Endothelial cell of umbilical vein (primary cell): ENCODE measurements at places on chromosomes 3 and 15.

GRCh38 chr15:100330221-100330620 is 11.6 kb downstream of the ADAMTS17 start:
- no peak for DNase-seq

GRCh38 chr3:118628704-118629341 is 405.8 kb downstream of the IGSF11 start:
- peak; percentile 51 for DNase-seq

DNA sequence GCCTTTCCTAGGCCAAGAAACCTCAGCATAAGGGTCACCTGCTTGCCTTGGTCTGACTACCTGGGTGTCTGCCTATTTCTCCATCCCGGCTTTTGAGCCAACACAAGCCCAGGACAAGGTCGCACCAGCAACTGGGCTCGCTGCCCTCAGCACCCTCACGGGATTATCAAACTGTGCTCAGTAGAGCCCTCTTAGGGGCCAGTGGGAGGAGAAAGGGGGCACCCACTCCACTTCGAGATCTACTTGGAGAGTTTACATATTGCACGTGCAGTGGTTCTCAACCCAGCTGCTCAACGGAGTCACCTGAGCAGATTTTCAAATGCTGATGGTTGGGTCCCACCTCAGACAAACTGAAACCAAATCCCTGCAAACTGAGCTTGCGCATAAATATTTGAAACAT is 31.1 kb downstream of the TSPAN3 start:
- DNase-seq, result no peak

DNA sequence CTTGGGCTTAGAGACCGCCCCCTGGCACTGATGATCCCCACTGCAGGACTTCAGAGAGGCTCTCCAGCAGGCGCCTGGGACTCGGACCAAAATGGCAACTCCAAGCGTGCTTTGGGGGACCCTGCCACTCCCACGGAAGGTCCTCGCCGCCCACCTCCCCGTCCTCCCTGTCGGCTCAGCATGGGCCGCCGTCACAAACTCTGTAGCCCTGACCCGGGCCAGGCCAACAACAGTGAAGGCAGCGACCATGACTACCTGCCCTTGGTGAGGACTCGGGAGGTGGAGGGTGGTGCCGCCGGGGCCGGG is 7.7 kb downstream of the ALG3 start:
- no peak for DNase-seq

- DNase-seq, result no peak
Measured at GRCh38 chr3:155646669-155647068, 98.2 kb downstream of the PLCH1 start.

- peak; percentile 60 for DNase-seq
Measured at GRCh38 chr3:108406661-108407206, 103.7 kb downstream of the MYH15 start.

- peak; percentile 10 for DNase-seq
Measured at GRCh38 chr3:154275965-154276364, 48.3 kb downstream of the DHX36 start.

DNA sequence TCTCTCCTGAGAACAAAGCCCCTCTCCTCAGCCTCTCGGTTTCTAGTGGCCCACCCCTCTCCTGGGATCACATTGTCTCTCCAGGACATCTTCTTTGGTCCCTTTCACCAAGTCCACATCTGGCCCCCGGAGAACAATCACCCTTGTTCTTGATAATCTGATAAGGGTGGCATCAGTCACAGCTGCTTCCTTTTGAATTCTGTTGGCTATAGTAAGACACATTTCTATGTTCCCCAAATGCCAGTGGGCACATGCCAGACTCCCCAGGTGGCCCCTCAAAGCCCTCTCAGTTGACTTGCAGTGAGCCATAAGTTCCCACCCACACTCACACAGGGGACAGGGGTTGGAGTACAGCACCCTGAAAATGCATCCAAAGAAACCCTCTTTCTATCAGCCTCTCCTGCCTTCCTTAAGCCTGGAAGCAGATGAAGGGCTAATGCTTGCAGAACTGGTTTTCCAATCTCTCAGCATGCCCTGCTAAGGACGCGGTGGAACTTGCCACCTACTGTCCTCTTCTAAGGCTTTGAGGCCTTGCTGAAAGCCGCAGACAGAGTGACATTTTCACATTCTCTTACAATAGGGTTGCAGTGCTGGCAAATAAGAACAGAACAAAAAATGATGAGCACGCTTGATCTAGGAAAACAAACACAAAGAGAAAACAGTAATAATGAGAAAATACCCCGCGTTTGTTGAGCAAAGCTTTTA is 101.3 kb upstream of the SLCO3A1 start:
- DNase-seq, result no peak

DNA sequence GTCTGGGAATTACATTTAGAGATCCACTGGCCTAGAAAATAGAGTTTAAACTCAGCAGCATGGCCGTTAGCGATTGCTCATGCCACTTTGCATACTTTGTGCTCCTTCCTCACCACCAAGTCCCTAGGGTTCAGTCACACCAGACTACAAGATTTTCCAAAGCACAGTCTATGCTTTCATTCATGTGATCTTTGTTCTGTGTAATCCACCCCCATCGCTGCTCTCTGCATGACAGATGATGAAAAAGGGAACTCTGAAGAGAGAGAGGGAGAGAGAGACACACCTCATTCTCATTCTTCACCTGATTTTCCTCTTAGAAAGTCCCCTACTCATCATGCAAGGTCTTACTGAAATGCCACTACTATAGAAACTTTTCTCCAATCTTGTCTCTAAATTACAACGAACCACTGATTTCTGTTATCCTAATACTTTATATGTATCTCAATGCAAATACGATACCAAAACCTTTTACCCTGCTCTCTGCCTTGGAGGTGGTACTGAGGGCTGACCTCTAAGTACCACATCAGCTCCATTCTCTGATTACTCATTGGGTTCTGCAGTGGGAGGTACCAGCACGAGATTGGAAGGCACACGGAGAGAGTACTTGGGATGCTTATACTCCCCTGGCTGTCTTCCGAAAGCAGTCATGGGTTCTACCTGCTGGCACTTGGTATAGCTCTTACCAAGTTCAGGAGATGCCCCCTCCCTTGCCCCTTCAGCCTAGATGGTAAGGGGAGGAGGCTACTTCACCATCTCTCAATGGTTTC is 1.1 kb upstream of the PARP15 start:
- no peak for DNase-seq

- DNase-seq, result peak; percentile 98
Measured at GRCh38 chr3:136994772-136995516, 37.2 kb downstream of the IL20RB start.

DNA sequence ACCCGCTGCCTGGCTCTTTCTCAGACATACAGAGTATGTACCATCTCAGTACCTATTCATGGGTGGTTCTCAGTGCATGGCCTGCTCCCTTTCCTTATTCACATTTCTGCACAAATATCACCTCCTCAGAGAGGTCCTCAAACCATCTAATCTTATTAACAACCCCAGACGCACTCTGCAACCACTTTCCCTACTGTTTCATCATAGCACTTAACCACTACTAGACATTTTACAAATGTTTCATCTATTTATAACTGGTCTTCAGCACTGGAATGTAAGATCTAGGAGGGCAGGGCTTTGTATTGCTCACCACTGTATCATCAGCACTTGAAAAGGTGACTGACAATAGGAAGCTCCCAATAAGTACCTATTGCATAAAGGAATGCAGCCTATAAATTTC is 45.1 kb downstream of the TNIK start:
- no peak for DNase-seq

DNA sequence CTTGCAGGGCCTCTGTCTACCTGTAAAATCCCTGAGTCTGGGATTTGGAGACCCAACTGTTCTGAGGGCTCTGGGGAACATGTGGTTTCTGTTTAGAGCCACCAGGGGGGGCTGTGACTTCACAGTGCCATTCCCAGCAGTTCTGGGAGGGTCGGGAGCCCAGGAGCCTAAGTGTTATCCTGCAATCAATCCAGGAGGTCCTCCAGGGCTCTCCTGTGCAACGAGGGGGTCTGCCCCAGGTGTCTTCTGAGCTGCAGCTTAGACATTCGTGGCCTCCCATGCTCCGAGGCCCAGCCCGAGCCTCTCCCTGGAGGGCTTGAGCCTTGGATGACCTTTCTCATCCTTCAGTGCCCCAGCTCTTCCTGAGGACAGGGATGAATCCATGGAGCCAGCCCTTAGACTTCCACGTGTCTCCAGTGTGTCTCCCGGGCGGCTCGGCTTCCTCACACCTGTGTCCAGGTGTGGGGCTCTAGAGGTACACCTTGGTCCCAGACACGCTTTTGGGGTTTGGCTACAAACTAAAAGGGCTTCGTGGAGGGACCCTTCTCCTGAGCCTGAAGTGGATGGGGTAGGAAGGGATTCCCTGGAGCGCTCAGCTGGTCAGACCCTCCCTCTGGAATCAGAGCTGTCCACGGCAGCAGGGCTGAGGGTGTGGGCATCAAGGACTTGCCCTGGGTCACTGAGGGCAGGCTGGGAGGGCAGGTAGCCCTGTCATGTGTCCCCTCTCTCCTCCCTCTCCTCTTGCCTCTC is 20.3 kb upstream of the ABTB1 start:
- peak; percentile 57 for DNase-seq

GRCh38 chr3:18789734-18790133 is 358.6 kb upstream of the KCNH8 start:
- DNase-seq, result no peak

DNA sequence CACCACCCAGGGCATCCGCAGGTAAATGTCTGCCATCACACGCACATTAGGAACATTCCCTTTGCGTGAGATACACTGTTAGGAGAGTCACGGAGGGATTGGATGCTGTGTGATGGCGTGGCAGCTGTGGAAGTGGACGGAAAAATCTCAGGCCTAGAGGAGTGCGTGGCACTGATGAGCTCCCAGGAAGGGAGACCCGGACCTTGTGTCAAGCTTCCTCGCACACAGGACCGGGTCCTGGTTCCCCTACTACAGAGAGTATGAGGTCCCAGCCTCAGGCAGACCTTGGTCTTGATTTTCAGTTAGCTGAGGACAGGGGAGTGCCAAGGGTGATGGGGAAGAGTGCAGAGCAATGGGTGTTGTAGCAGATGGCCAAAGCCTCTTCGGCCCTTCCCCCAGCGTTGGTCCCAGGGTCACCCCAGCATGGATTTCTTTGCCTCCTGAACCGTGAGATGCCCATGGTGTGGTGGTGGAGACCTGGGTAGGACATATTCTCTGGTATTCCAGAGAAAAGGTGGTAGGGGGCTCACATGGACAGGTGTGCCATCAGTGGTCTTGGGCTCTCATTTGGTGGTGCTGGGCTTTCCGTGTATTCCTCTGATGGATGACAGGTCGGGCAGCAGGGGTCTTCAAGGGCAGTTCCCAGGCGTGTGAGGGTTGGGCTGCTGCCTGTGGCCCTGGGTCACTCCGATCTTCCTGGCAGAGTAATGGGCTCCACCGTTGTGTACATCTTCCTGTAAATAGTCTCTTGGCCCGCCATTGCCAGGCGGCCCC is 105.1 kb downstream of the SNRPN start:
- no peak for DNase-seq

GRCh38 chr3:177618873-177619733 is 421.8 kb upstream of the TBL1XR1 start:
- peak; percentile 71 for DNase-seq

GRCh38 chr15:72967397-72967796 is 84.9 kb upstream of the NEO1 start:
- no peak for DNase-seq

DNA sequence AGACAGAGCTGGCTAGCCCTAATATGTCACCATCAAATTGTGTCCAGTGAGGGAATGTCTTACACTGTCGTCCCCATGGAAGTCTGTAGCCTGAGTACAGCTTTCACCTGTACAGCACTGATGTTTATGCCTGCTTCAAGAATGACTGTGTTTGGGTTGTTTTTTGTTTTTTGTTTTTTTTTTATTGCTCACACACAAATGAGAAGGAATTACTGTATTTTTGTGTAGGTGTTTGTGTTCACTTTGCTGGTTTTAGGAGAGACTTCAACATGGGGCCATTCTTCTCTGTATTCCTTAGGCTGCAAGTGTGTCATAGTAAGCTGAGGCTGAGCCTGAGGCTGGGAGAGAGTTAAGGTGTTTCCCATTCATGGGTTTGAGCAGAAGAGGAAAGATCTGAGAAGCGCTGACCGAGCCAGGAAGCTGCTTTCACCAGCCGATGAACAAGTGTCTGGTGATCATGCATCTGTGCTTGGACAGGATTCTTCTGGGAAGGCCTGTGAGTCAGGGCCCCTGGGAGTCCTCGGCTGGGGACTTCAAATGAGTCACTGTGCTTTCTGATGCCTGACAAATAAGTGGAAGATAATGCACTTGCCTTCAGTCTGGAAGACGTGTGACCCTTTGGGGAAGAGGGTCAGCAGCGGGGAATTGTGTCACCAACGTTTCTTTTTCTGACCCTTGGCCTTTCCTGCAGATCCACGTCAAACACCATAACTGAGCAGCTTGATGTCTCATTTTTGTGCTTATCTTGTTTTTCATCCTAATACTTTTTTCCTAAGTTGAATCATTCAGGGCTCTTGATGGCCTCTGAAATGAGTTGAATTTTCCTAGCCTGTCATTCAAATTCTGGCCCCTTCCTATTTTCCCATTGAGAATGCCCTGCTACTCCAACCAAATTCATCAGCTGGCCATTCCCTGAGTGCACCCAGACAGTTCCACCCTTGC is 36.7 kb upstream of the ZBTB38 start:
- DNase-seq, result peak; percentile 95

GRCh38 chr3:146747051-146747450 is 141.9 kb upstream of the PLSCR5 start:
- DNase-seq, result no peak

- DNase-seq, result peak; percentile 84
Measured at GRCh38 chr3:11642431-11643191, 1.1 kb downstream of the VGLL4 start.

DNA sequence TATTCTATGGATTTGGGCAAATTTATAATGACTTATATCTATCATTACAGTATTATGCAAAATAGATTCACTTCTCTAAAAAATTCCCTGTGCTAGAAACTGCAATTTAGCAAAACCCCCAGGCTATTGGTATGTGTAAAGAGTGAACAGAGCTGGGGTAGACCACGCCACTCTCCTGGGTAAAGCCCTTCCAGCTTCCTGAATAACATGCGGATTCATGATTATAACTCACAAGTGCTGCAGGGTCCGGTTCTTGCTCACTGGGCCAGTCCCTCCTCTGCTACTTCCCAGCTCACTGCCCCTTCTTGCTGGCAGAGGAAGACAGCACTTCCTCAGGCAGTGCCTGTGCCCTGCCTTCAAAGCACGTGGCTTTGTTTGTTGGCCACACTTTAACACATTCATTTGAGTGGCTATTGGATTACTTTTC is 4.1 kb downstream of the CD80 start:
- peak; percentile 31 for DNase-seq

DNA sequence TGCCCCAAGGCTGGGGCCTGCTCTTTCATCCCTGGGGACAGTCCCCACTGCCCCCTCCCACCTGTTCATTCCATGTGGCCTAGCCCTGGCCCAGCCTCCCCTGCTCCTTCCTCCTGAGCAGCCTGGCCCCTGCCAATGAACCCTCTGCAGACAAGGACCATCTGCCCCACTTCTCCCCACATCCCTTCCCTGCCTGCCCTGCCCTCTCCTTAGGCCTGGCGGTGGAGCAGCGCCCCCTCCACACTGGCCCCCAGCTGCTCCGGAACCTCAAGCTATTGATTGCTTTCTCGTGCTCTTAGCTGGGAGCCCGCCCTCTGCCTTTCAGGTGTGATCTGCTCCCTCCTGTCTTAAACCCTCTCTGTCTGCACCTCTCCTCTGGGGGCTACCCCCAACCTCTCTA is 8.0 kb downstream of the PLXNA1 start:
- DNase-seq, result no peak

GRCh38 chr3:70726961-70727360 is 414.5 kb upstream of the MDFIC2 start:
- no peak for DNase-seq
